ENCODE measurements at places on chromosomes 12 and 14.
A peak's percentile ranks its signal among the peaks of the same experiment; 100 is the strongest.

DNA sequence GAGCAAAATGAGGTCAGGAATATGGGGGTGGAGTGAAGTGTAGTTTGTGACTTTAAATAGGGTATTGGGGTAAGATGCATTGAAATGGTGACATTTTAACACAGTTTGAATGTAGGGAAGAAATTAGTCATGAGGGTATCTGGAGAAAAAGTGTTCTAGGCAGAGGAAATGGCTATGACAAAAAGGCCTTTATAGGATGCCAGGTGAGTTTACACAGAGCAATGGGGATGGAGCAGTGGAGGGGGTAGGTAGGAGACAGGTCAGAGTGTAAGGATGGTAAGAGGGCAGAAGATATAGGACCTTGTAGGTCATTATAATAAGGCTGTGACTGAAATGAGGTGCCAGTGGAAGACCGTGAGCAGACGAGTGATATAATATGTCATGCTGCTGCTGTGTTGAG is 30.4 kb downstream of the HEATR5A start:
- no peak for DNase-seq

DNA sequence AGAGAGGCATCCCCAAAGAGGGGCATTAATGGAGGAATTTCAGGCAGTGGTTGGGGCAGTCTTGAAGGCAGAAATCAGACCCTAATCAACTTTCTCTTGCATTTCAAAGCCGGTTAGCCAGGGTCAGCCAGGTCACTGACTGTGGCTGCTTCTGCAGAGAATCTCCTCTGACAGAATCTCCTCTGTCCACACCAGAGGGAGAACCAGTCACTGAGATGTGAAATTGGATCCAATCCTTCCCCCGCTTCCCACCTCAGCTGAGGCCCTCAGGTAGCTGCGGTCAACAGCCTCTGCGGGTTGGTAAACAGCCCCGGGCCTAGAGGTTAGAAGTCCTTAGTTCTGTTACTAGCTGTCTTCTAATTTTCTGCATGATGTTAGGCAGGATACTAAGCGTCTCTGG is 39.8 kb upstream of the NUAK1 start:
- DNase-seq: no peak

GRCh38 chr14:22515929-22516328 is 73.1 kb downstream of the DAD1 start:
- no peak for DNase-seq

DNA sequence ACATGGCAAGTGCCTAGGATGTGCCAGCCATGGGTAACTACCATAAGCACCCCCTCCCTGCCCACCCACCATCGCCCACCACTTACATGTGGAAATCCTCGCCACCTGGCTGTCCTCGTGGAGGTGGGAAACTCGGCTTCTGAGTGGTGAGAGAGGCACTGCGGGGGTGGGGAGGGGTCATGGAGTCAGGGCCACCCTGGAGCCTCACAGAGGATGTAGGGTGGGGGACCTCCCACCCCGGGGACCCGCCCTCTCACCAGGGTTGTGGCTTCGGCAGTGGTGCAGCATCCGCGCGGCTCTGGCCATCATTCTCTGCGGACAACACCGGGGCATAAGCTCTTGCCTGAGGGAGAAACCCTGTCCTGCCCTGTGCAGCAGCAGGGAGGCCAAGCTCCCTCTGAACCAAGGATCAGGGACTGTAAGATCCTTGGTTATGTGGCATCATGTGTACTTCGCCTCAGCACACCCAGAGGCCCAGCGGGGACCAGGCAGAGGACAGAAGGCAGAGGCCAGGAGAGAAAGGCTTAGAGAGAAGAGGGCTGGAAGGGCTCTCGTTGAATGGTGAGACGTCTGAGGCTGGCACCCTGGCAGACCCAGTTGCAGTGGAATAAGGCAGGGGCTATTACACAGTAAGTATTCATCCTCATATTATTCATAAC is 12.8 kb upstream of the ENDOU start:
- DNase-seq: no peak

GRCh38 chr12:42791399-42791798 is 201.9 kb upstream of the PRICKLE1 start:
- no peak for DNase-seq

GRCh38 chr12:43842259-43842658 is 6.4 kb downstream of the TMEM117 start:
- DNase-seq: no peak

- peak; percentile 51 for DNase-seq
Observed at GRCh38 chr12:26821212-26821701, 11.7 kb downstream of the ITPR2 start.

- peak; percentile 67 for DNase-seq
Observed at GRCh38 chr14:37594238-37594970, 645 bp downstream of the FOXA1 start.

DNA sequence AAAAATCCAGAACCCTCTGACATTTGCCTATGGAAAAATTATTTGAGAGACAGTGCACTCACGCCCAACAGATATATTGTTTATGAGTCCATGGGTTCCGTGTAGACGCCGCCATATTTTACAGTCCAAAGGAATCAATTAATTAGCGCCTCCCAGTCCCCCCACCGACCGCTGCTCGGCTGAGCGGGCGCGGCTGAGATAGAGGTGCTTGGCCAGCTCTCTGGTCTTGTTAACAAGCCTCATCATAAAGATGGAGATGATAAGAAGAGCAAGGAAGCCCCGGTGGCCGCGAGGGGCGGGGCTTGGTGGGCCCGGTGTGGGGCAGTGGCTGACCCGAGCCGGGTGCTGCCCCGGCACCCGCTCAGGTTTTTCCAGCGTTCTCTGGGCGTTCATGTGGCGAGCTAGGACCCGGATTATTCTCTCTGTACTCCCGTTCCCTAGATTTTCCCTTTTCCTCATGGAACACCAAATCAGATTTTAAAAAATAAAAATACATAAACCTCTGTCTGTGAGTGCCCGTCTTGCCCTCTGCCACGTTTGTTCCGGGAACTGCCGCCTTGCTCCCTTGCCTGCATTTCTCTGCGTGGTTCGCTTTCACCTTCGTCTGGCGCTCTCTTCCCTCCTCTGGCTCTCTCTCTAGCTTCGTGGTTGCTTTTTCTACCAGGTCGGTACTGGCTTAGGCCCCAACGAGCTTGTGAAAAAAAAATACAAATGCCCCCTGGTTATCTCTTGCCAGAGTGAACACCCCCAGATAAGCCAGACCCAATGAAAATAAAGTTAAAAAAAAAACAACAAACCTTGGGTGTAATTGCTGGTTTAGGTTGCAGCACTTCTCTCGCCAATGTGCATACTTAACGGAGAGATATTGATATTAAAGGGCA is 9.0 kb downstream of the HOXC12 start:
- no peak for DNase-seq

- no peak for DNase-seq
Observed at GRCh38 chr12:87336814-87337336, 692.3 kb downstream of the C12orf50 start.

GRCh38 chr14:52467515-52468266 is 84.6 kb downstream of the TXNDC16 start:
- DNase-seq: no peak

GRCh38 chr12:32502693-32503502 is 103.5 kb downstream of the FGD4 start:
- DNase-seq: peak; percentile 91

DNA sequence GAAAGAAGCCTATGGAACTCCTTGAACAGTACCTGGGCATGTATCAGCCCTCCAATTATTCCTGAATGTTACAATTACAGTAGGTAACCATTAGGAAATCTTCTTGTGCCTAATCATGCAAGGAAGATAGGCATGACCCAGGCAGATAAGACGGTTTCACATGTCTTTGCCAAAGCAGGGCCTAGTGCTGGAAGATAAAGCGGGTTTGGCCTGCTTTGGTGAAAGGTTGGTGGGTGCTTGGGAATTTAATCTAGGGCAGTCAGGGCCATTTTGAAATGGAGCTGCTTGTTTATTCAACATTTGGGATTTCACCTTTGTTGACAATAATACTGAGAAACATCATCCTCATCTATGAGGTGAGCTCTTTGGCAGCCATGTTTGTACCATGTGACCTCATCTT is 12.5 kb upstream of the SRSF5 start:
- no peak for DNase-seq

- DNase-seq: peak; percentile 18
Observed at GRCh38 chr12:27186022-27186839, 57.9 kb upstream of the STK38L start.

DNA sequence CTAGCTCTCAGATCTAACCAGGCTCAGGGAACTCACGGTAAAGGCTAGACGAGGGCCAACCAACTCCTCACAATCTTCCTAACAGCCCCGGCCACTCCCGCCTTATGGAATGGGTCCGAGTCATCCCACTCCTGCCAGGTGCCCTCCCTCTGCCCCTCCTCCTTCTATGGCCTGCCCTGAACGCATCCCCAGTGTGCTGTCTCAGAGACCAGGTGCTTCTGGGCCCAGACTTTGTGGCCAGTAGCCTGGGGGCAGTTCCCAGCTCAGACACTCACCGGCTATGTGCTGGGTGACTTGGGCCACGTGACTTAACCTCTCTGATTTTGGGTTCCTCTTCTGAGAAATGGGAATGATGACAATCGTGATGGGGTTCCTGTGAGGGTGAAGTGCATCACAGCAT is 22.5 kb downstream of the PAPLN start:
- DNase-seq: no peak

GRCh38 chr14:31489691-31490090 is 1.9 kb upstream of the GPR33 start:
- no peak for DNase-seq

DNA sequence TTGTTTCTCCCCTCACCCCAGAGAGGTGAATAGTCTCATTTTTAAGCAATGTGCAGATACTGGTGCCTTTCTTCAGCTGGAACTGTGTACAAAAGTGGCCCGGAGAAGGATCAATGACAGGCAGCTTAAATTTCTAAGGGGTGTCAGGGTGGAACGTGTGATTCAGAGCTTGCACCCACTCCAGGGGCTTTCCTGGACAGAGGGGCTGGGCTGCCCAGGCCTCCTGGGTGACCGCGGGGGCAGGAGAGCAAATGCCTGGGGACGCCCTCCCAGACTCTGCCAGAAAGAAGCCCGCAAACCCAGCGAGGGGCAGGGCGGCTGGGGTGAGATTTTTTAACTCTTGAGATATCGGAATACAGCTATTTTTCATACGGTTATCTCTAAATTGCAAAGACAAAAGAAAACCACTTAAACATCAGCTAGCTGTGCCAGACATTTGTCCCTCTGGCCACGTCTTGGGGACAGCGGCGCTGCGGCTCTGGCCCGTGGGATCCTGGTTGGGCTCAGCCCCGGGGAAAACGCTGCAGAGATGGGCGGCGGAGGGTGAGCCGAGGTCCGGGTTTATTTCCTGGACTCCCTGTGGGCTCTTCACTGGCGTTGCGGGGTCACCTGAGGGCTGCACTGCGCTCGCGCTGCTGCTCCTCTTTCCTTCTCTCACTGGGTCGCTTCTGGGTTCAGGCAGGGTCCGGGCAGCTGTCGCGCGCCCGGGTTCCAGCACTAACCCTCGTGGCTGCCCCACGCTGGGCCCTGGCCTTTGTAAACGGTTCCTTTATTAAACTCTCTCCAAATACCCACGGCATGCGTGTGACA is 35.8 kb downstream of the NFKBIA start:
- DNase-seq: no peak

- peak; percentile 26 for DNase-seq
Observed at GRCh38 chr12:47419497-47419896, 286.3 kb downstream of the RPAP3 start.

GRCh38 chr14:75049731-75050201 is 1.5 kb downstream of the MLH3 start:
- DNase-seq: peak; percentile 95

DNA sequence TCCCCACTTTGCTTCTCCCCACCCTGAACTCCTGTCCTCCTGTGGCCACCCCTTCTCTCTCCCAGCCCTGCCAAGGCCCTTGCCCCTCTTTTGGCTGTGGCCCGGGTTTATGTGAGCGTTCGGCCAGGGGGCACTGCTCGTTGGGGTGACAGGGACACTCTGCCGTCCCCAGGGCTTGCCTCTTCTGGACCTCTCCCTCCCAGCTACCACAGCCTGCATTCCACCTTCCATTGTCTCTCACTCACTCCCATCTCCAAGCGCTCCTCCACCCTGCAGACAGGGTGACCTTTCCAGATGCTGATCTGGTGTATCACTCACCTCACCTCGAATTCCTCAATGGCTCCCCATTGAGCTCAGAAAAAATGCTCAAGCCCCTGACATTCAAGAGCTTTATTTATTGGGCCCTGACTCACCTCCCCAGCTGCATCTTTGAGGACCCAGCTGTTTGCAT is 1.4 kb downstream of the SERPINA9 start:
- no peak for DNase-seq

- DNase-seq: no peak
Observed at GRCh38 chr14:34018125-34018524, 67.3 kb upstream of the EGLN3 start.

DNA sequence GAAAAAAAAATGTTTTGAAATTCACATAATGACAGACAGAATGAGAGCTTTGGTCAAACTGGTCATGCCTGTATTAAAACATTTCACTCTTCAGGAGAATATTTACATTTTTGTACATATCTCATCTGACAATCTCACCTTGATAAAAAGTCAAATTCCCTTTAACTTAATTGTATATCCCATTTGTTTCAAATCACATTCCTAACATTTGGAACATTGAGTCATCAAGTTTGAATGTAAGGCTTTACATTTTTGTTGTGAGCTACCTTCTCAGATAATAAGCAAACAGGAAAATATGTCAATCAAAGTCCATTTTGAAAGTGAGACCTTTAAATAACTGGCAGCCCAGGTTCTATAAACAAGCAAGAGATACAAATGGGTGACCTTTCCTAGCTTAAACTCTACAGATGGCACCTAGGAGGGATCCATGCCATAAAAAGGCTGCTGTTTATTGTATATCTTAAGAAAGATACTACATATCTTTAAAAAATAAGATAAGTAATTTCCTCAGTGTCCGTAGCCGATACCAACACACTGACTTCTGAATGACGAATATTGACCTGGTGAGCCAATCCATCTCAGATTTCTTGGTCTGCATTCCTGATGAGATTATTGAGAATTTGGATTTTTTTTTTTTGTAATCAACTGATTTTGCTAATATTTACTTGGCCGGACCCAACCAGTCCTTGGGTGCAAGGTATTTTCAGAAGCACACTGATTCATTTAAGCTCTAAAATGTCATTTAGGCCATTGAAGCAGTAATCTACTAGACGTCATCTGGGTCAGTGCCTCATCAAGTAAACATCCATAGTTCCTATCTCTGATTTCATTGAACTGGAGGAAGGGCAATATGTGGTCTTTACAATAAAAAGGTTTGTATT is 259.6 kb downstream of the BTG1 start:
- no peak for DNase-seq

DNA sequence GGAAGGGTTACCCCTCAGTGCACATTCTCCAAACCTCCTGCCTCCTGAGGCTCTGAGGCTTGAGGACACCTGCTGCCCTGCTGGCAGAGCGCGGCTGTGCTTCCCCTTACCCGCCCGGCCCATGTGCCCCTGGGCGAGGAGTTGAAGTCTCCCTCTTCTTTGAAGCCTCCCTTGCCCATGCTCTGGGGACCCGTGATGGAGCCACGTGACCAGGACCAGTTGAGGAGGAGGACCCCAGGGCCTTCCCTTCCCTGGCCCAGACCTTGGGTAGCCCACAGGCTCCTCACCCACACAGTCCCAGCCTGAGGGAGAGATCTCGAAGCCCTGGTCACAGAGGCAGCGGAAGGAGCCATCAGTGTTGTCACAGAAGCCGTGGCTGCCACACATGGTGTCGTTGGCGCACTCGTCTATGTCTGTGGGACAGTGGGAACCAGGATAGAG is 12.9 kb downstream of the ISCA2 start:
- DNase-seq: no peak

GRCh38 chr14:65849558-65849957 is 437.0 kb downstream of the FUT8 start:
- DNase-seq: no peak
